Activated naive CD8-positive, alpha-beta T cell treated with anti-CD3 and anti-CD28 coated beads, Interleukin-2, amount 10 ng/mL, durations not matched to agents 7 days and 5 days (primary cell): ENCODE measurements at places on chromosomes 5 and 9. TPM values are rescaled to one million over a fixed set of nuclear protein-coding genes. Genes with fewer than 3 reads are reported as not detected.

Gene RABGAP1
- 27.7 TPM for total RNA-seq

Gene DAP
- total RNA-seq, result 50.2 TPM

Gene TMEM174
- total RNA-seq, result not detected

Gene CTXN3
- not detected for total RNA-seq

Gene PTPN3
- not detected for total RNA-seq

Gene PTPRD
- not detected for total RNA-seq

Gene SPOCK1
- not detected for total RNA-seq

Gene ZNF462
- 0.94 TPM for total RNA-seq

Gene CERCAM
- total RNA-seq, result 3.7 TPM

Gene PLGRKT
- 25.5 TPM for total RNA-seq

Gene TAF11L9
- not detected for total RNA-seq

Gene NR5A1
- total RNA-seq, result not detected

Gene MCC
- 3.8 TPM for total RNA-seq

Gene C9orf50
- total RNA-seq, result not detected

Gene PCDHGA3
- not detected for total RNA-seq

DNA sequence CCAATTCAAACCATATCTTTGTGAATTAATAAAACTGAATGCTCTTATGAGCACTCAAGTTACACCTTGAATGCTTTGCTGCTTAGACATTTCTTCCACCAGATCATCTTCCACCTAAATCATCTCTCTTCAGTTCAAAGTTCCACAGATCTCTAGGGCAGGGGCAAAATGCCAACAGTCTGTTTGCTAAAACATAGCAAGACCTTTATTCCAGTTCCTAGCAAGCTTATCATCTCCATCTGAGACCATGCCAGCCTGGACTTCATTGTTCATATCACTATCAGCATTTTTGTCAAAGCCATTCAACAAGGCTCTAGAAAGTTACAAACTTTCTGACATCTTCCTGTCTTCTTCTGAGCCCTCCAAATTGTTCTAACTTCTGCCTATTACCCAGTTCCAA is 119.8 kb downstream of the GIN1 start:
- no peak for DNase-seq

DNA sequence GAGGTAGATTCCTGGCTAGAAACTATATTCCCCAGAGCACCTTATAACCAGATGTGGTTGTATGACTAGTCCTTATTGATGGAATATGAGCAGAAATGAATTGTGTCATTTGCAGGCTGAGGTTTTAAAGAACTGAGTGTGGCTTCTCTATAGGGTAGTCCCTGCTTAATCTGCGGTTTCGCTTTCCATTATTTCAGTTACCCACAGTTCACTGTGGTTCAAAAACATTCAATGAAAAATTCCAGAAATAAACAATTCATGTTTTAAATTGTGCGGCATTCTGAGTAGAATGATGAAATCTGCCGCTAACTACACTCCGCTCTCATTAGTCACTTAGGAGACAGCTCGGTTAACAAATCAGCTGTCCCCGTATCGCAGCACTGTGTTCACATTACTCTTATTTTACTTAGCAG is 65.1 kb downstream of the ANKRD55 start:
- DNase-seq, result no peak

GRCh38 chr5:140150201-140150600 is 24.5 kb downstream of the IGIP start:
- no peak for DNase-seq

DNA sequence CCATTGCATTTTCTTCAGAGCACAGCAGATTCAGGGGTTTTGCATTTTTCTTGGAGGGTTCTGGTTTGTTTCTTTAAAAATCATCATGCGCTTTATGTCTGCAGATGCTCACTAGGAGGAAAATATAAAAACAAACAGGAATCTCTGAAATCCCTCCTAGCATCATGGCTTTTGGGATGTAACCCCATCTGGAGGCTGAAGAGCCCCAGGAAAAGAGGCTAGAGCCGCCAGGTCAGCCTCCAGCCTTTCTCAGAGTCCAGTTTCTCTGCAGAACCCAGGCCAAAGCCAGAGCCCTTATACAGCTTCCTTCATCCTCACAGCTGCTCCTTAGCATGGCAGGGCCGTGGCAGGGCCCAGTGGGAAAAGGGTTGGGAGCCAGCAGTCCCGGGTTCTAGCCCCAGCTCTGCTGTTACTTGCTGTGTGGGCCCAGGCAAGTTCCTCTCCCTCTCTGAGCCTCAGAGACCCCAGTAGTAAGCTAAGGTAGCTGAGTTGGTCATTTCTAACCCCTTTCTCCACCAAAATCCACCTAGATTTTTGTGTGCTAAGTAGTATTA is 62.1 kb downstream of the PAX5 start:
- no peak for DNase-seq

DNA sequence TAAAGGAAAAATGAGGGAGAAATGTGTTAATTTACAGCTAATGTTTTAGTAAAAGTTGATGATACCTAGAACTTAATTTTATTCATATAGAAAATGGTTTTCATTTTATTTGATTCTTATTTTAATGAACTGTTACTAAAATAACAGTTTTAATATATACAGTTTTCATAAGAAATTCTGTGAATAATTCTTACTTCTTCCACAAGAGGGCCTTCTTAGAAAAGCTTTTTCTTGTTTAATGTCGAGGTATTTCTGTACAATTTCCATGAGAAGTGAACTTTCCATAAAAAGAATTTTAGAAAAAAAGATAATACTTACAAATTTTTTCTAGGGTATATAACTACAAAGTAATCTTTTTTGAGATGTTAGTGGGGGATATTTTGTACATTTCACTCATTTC is 73.9 kb downstream of the KLF9 start:
- DNase-seq, result no peak

GRCh38 chr5:143781993-143782520 is 29.9 kb upstream of the HMHB1 start:
- DNase-seq, result no peak

- no peak for DNase-seq
These were observed 304.4 kb upstream of the IRX4 start for GRCh38 chr5:2187156-2187555.

- no peak for DNase-seq
These were observed 36.2 kb downstream of the SH3PXD2B start for GRCh38 chr5:172417983-172418630.

DNA sequence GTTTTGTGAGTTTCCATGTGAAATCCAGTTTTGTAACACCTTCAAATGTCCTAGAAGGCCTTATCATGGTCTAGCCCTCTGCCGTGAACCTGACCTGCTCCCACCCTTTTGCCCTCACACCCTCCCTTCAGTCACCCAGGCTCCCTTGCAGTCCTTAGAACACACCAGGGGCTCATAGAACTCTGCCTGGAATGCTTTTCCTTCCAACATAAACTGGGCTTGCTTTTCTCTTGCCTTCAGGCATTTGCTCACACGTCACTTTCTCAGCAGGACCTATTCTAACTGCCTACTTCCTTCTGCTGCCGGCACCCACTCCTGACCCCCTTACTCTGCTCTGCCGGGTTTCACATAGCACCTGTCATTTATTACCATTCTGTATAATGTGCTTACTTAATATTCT is 111.9 kb downstream of the PDE8B start:
- no peak for DNase-seq

GRCh38 chr5:143116814-143117213 is 286.7 kb downstream of the NR3C1 start:
- DNase-seq, result no peak

GRCh38 chr9:34744295-34745221 is 34.6 kb upstream of the CCL21 start:
- DNase-seq, result no peak

DNA sequence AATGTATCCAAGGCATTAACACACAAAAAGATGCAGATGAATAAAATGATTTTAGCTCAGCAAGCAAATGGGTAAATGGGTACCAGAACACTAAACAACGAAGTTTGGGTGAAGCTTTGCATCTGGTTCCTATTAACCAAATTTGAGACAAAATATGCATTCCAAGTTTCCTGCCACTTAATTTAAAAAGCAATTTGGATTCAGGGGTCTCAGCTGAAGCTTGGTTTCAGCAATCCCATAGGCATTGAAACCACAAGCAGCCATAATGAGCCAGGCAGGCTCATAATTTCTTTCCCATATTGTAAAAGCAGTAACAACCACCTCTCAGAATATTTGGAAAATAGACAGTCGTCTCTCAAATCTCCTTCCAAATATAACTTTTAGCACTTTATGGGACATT is 138.9 kb downstream of the NXNL2 start:
- no peak for DNase-seq

- DNase-seq, result no peak
These were observed 87.0 kb upstream of the TNC start for GRCh38 chr9:115204904-115205453.

GRCh38 chr5:27830546-27830945 is 792.2 kb upstream of the CDH9 start:
- no peak for DNase-seq

- no peak for DNase-seq
These were observed 38.0 kb downstream of the RIGI start for GRCh38 chr9:32487981-32488380.
